ENCODE measurements at places on chromosomes 7 and 10.

GRCh38 chr10:98453729-98454128, 7.0 kb upstream of the HPS1 start:
- no peak for DNase-seq

GRCh38 chr7:40673285-40673684, 538.5 kb downstream of the SUGCT start:
- no peak for DNase-seq

- DNase-seq: no peak
Measured at GRCh38 chr10:66258693-66259092, 667.1 kb upstream of the LRRTM3 start.

GRCh38 chr10:108901781-108902618, 1021.3 kb downstream of the XPNPEP1 start:
- DNase-seq: no peak

GRCh38 chr10:123562811-123563580, 103.2 kb upstream of the GPR26 start:
- no peak for DNase-seq

DNA sequence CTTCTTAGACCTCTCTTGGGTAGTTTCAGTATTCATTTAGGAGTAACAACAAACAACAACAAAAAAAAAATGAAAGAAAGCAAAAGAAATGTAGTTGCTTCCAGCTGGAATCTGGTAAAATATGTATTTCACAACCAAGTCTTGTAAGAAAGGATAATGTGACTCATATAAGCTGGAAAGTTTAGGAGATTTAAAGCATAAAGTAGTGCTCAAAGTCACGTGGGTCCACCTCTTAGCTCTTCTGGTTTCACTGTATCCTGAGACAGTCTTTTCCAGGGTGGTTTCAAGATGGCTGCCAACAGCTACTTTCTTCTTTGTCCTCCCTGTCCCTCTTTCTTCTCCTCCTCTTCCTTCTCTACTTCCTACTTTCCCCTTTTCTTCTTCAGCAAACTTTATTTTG, 69.5 kb upstream of the CDK13 start:
- no peak for DNase-seq

DNA sequence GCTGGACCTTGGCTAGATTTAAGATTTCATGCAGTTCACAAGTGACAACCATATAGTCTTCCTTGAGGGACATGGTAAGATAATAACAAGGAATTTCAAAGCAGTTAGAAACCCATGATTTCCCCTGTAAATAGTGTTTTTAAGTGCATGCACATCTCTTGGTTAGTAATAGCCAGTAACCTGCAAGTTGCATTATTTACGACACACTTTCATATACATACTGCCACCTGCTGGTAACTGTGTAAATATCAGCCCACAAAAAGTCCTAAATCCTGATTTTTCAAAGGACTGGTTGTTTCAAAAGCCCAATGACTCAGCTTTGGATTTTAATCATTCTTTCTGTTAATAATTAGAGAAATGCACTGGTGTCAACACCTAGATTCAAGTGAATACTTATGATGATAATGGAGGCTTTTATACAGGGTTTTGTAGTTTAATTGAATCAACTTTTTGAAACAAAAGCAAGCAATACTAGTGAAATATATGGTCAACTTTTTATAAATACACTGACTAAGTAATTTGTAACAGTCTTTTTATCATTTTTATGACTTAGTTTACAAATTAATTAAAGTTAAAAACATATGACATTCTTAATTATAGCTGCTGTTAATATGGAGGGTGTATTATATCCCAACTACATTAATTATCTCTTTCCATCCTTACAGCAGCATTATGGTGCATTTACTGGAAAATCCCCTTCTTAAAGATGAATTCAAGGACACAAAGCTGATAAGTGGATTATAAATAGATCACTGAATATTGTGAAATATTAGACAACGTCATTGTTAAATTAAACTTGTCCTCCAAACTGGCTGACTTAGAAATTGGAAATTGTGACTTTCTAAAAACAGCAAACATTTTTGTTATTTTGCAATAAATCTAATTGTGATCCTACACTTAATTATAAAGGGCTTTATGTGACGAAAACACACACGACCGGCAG, 367.7 kb upstream of the SEMA3D start:
- DNase-seq: no peak

DNA sequence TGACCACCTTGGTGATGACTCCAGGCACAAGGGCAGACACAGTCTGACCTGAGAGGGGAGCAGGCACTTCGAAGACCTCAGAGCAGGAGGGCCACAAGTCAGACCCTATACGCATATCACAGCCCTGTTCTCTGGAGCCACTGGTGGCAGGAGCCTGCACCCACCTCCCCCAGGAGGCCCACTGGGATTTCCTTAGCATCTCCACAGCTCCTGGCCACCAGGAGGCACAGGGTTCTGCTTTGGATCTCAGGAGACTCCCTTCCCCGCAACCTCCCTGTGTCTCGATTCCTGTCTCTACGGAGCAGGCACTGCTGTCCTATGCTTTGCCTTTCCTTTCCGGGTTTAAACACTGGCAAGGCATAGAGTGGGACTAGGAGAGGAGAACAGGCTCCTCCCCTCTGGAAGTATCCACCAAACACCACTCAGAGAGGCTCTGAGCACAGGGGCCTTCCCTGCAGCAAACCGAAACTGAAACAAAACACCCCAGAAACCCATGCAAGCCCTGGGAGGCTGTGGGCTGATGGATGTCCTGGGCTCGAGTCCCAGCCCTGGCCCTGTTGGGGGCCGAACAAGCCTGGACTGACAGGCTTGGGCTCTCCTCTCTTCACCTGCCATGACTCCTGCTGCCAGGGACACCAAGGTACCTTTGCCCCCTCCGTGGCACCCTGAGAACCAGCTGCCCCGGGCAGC, 166.3 kb downstream of the NEURL1 start:
- peak; percentile 38 for DNase-seq

- no peak for DNase-seq
Measured at GRCh38 chr7:43658718-43659548, 70.4 kb downstream of the COA1 start.

DNA sequence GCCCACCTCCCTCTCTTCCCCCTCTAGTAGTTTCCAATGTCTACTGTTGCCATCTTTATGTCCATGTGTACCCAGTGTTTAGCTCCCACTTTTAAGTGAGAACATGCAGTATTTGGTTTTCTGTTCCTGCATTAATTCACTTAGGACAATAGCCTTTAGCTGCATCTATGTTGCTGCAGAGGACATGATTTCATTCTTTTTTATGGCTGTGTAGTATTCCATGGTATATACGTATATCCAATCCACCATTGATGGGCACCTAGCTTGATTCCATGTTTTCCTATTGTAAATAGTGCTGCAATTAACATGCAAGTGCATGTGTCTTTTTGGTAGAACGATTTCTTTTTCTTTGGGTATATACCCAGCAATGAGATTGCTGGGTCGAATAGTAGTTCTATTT, 170.4 kb downstream of the NOC3L start:
- DNase-seq: no peak

- peak; percentile 53 for DNase-seq
Measured at GRCh38 chr10:119165171-119166117, at the start of gene SFXN4. Gene SFXN4, minus strand, starts transcription at chr10:119165714. Its CDS starts 67 bp downstream, at chr10:119165647.

DNA sequence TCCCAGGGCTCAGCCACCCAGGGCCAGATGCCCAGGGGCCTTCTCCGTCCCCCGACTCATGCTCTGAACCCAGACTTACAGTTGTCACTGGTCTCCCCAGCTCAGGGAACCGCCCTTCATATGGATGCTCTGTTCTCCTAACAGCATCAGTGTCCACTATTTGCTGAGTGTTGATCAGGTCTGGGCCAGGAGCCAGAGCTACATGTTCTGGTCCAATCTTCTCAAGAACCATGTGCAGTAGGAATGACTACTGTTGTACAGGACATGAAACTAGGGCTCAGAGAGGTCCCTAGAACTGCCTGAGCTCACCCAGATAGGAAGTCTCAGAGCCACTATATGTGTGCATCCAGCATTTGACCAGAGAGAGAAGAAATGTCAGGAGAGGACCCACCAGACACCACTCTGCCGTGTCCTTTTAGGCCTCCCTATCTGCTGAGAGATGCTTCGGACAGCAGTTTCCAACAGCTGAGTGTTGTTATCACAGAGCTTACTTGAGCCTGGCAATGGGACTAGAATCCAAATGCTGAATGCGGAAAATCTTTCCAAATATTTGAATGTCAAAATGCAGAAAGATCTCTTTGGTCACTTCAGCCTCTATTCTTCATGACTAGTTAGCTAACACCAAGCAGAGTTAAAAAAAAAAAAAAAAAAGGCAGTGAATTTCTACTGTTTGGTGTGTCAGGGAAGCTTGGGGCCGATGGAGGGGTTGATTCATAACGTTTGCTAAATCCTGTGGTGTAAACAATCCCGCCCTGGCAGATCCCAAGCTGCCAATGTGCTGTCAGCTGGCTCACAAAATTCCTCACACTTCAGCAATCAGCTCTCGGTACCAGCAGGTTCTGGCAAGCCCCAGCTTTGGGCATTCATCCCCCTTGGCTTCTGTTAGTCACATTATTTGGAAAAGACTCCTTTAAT, 246.1 kb downstream of the TNS3 start:
- DNase-seq: no peak

- DNase-seq: no peak
Measured at GRCh38 chr10:107814865-107815487, 650.5 kb upstream of the SORCS1 start.

DNA sequence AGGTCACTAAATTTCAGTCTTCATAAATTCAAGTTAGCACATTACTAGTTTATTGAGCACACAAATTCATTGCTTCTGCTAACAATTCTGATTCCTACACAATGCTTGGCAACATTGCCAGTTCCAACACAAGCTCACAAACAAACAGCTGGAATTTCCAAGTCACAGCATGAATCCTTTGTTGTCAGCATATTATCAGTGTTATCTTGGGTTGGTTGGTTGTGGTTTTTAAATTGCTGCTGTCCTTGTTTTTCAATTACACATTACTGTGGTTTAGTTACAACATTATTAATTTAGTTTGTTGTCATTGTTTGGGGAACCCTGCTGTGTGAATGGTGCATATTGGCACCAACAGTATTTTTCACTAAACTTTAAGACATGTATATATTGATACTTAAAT, 86.0 kb upstream of the ARID5B start:
- DNase-seq: no peak

DNA sequence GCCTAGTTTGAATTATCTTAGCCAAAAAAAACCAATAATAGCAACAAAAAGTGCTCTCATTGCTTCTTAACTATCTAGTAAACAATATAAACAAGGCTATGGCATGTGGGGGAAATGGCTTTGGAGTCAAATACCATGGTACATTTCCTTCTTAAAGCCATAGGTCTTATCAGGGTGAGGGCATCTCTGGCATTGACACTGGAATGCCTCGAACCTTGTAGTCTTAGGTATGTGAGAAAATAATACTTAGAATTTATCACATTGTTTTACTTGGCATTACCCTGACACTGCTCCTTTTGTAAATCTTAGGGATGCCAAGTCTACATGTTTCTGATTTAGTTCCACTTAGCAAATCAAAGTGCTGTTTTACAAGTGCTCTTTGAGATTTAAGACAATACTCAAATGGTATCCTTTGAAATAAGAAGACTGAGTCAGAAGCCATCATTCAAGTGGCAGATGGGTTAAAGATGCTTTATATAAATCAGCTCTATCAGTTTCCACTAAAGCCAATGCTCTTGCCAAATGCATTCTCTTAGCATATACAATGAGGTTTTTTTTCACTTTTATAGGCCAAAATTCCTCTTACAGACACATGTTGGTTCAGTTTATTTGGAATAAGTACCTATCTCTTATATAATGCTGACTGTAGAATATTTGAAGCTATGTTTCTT, 155.2 kb downstream of the HPSE2 start:
- DNase-seq: no peak

DNA sequence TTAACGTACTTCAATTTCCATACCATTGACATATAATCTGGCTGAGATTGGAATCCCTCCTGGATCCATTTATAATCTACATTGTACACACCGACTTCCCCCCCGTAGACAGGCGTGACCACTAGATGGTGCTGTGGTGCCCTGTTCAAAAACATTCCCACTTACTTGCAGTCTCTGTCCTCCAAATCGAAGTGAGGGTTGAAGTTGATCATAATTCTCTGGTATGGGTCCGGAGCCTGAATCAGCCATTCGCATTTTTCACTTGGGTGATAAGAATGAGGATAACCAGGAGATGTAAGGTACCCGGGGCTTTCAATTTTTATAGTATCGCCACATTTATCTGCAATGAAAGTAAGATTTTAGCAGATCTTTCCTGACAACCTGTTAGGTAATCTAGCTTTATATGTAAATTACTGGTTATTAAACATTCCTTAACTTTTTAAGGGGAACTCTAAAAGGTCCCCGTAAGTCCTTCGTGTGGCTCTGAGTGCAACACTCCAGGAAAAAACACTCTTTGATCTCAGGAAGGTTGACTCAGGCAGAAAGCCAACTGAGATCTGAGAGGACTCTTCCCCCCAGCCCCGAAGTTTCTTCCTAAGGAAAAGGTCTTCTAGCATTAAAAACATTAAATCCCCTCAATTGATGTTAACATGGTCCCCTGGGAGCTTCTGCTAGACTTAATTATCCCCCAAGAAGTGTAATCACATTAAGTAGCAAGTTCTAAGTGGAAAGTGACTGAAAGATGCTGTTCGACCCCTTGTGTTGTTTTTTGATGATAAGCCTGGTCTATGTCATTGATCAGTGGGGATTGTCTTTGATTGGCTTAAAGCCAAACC, 3.7 kb downstream of the NRP1 start:
- DNase-seq: peak; percentile 62

- DNase-seq: no peak
Measured at GRCh38 chr7:157461573-157462418, 125.0 kb downstream of the DNAJB6 start.

GRCh38 chr10:132124201-132124920, 58.6 kb downstream of the JAKMIP3 start:
- DNase-seq: no peak

DNA sequence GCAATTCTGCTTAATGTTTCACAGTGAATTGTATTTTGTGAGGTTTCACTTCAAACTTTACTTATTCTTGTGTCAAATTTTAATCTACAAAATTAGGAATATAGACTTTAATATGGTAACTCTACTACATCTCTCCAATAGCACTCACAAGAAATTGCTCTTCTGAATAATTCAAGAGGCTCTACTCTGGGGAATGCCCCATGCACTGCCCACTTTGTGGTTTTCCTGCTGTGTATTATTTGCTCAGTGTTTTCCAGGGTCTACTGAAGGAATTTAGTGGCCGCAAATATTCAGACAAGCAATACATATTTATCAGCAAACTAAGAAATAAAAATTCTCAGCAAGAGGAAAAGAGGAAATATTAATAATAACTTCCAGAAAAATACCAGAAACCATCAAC, 611.4 kb downstream of the TNS3 start:
- no peak for DNase-seq
